ENCODE measurements at places on chromosomes 12 and 14.

- DNase-seq = no peak
Observed at GRCh38 chr12:31797230-31797872, 68.5 kb upstream of the AMN1 start.

DNA sequence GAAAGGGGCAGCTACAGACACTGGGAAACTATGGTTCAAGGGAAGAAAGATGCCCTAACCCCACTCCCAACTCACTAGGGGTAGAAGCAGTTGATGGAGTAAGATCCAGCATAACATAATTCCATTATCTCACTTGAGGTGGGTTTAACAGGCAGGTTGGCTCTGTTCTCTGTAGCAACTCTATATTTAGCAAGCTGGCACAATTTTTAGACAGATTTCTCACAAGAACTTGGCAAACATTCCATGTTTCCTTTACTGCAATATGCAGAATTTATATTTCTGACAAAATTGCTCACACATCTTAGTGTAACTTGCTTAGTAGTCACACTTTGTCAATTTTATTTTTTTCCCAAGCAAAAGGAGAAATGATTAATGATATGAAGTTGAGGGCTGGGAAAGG, 475.4 kb downstream of the RMST start:
- DNase-seq = no peak

DNA sequence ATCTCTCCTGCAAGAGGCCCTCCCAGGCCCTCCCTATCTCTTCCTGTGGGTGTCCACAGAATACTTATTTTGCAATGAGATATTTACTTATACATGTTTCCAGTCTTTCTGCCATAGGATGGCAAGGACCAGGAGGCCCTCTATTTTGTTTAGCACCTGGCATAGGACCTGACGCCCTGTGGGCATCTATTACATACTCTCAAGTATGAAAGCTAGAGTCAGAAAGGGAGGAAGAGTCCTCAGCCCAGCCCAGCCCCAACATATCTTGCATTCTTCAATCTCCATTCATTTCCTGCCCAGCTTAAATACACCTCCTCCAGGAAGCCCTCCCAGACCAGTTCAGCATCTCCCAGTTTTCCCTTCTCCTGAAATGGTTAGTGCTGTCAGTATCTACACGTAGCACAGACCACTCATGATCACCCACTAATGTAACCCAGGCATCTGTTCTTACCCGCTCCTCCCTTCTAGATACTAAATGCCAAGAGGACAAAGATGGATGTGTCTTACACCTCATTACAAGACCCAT, 7.4 kb downstream of the FOXN4 start:
- DNase-seq = peak; percentile 8

DNA sequence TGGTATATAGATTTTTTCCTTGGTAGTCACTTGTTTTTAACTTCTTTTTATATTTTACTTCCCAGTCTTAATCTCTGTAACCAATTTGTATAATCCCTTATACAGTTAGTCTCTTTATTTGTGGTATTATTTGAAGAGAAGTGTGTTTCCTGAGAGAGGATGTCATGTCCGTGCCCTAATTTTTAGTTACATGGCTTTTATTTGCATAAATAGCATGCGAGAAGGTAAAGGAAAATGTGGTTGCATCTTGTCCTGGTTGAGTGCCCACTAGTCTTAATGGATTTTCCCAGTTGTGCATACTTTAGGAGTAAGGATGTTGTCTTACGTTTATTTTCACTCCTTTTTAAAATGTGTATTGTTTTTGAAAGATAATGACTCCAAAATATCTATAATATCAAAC, 27.5 kb downstream of the RAP1B start:
- DNase-seq = no peak

DNA sequence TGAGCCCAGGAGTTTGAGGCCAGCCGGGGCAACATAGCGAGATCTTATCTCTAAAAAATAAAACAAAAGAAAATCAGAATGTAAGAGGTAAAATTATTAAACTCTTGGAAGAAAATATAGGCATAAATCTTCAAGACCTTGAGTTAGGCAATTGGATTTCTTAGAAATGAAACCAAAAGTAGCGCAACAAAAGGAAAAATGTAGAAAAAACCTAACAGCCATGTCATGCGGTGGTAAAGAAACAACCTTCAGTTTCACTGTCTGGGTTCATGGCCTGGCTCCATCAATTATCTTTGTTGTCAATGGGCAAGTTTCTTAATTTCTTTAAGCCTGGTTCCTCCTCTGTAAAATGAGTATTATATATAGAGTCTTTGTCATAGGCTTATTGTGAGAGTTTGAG, 5.6 kb upstream of the GCH1 start:
- DNase-seq = no peak

- DNase-seq = no peak
Observed at GRCh38 chr12:6647083-6647604, at the start of gene ACRBP. Gene ACRBP (minus strand): TSS chr12:6647432. CDS start chr12:6647366, 66 bp downstream.
